OCI-M1 (cell line): ENCODE measurements at places on chromosomes 11 and 22.

DNA sequence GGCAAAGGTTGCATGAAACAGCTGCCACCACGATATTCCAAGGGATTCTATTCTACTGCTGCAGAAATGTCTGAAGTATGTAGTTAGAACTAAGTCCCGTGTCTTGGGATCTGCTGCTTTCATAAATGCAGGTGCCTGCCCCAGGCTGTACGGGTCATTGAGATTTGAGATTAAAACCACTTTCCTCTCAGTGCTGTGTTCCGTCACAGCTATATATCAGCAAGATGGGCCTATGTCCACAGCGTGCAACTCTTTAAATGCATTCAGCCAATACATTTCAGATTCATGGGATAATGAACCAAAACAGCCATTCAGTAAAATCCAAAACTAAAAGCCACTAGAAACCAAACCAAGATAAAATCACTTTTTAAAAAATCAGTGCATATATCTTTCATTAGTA lies 107.3 kb upstream of the LUZP2 start:
- DNase-seq = no peak

DNA sequence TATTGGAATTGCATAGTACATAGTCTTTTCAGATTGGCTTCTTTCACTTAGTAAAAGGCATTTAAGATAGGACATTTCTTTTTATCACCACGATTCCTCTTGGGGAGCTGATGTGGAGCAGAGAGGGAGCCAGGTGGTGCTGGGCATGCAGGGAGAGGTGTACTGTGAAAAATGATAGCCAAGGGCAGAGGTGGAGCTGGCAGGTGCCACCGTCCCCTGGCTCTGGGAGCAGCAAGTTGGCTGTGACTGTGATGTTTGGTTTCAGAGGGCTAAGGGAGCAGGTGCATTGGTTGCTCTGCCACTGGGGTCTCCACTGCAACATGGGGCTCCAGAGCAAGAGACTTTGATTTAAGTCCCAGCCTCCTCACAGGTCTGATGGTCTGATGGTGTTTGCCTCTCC lies 16.5 kb downstream of the SGSM1 start:
- no peak for DNase-seq

GRCh38 chr11:120271672-120272071 lies 31.7 kb downstream of the POU2F3 start:
- DNase-seq = no peak

DNA sequence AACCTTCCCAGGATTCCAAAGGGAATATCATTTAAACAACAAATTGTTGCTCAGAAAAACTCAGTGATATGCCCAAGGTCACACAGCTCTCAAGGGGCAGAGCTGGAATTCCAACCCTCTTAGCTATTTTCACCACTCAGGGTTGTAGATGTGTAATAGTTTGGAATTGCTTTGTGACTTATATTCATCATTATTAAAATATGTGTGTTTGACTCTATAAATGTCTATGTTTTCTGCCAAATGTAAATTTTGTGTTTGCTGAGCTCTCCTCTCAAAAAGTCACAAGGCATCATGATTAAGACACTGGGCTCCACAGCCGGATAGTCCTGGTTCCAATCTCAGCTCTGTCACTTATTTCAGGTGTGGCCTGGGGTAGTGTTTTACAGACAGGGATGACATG lies 407.3 kb downstream of the TMEM135 start:
- no peak for DNase-seq

DNA sequence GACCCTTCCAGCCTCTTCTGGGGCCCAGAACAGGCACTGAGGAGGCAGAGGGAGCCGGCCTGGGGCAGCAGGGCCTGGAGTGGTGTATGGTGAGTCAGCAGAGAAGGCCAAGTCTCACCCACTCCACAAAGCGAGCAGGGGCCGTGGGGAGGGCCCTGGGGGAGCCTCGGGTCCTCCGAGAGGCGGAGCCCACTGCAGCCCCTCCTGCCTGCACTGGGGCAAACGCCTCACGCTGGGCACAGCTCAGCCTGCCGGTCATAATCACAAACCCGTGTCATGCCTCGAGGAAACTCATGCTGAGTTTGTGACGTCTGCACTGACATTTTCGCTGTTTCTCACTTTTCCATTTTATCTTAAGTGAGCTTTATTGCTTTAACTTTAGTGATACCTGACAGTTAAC lies 38.4 kb downstream of the TOLLIP start:
- DNase-seq = no peak

DNA sequence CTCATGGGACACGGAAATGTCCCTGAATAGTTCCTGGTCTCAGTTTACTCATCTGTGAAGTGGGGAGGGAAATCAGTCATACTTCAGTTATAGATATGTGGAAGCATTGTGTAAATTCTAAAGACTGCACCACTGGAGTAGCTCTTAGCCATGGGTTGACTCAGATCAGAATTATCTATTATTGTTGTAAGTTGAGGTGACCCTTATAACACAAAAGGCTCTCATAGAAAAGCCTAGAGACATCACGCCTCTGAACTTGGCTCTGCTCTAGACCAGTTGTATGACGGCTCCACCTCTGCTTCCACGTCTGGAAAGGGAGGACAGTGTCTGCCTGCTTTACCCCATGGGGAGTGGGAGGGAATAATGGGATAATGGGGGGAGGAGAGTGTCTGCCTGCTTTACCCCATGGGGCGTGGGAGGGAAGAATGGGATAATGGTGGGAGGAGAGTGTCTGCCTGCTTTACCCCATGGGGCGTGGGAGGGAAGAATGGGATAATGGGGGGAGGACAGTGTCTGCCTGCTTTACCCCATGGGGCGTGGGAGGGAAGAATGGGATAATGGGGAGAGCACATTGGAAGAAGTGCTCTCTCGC lies 98.2 kb downstream of the AMOTL1 start:
- no peak for DNase-seq

GRCh38 chr11:128494418-128495332 lies 92.7 kb downstream of the ETS1 start:
- no peak for DNase-seq

DNA sequence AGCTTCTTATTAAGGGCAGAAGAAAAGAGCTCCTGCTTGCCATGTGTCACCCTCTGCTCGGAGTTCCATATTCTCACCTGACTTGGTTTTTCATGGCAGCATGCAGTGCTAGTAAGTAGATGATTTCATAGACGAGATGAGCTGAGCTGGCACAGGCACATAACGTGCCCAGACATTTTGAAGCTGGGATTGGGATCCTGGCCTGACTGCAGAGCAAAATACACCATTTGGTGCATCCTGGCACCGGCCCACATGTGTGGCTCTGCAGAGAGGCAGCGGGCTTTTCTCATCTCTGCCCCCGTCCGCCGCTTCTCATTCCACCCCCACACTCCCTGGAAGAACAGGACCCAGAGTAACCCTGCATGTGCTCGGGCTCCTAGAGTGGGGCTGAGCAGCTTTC lies 24.8 kb downstream of the FAM118A start:
- DNase-seq = no peak

- DNase-seq = no peak
These were observed 9.3 kb upstream of the NUP50 start for GRCh38 chr22:45154383-45154782.

DNA sequence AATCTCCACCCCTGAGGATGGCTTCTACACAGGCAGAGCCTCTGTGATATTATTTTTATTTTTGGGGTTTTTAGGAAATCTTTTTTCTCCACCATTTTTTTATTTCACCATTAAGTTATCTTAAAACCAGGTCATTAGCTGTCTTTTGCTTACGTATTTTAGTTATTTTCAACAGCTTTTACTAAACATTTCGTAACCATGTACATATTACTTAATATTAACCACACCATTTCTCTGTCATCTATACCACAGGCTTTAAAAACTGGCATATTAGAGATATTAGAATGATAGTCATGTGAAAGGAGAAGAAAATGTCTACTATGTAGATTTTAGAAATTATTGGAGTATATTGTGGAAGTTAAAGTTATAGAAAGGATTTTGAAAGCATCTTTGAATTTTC lies 37.4 kb downstream of the YAP1 start:
- no peak for DNase-seq

- no peak for DNase-seq
These were observed 106.5 kb downstream of the NAV2 start for GRCh38 chr11:19819148-19819547.

GRCh38 chr11:17415523-17416104 lies 27.2 kb upstream of the KCNJ11 start:
- no peak for DNase-seq

- DNase-seq = peak; percentile 88
These were observed 125.9 kb downstream of the CCDC81 start for GRCh38 chr11:86500500-86501140.

GRCh38 chr11:121556937-121557336 lies 104.2 kb upstream of the SORL1-AS1 start:
- no peak for DNase-seq
